ENCODE measurements at places on chromosomes 16 and 17. TPM values are rescaled to one million over a fixed set of nuclear protein-coding genes. Genes with fewer than 3 reads are reported as not detected.

Gene MT1F
- 22.8 TPM for total RNA-seq

Gene LGALS9C
- total RNA-seq, result not detected

Gene APOBR
- total RNA-seq, result 3.2 TPM

Gene TBC1D3E
- total RNA-seq, result 1.6 TPM

Gene MT1G
- not detected for total RNA-seq

GRCh38 chr16:46996391-46996790, 22.9 kb upstream of the DNAJA2 start:
- DNase-seq, result no peak

GRCh38 chr17:48153691-48154358, 46.3 kb downstream of the SNX11 start:
- no peak for DNase-seq

GRCh38 chr17:8007836-8008235, 5.4 kb downstream of the GUCY2D start:
- no peak for DNase-seq

- DNase-seq, result no peak
Observed at GRCh38 chr16:54331241-54332002, 44.8 kb upstream of the IRX3 start.

DNA sequence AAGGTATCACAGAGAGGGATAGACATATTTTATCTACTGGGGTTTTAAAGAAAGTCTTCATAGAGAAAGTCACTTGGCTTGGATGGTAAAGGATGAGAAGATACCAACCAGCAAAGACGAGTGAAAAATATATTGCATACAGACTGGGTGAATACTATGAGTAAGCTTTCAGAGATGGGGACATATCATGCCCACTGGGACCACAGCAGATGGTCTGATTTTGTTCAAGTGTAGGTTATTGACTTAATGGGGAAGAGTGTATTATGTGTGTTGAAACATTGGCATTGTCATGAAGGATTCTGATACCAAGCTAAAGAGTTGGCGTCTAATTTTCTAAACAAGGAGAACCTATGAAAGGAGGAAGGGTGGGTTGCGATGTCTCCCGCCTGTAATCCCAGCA, 13.8 kb upstream of the MMD start:
- no peak for DNase-seq

GRCh38 chr17:48352630-48353029, 77.4 kb downstream of the SKAP1 start:
- no peak for DNase-seq

Data from activated B cell treated with CpG ODN at 0.5 μM for 24 hours (primary cell).